ENCODE measurements at places on chromosomes 5 and 9.

- no peak for DNase-seq
Measured at GRCh38 chr9:31535651-31536050, 848.8 kb upstream of the ACO1 start.

GRCh38 chr9:88794100-88794499 lies 197.2 kb upstream of the S1PR3 start:
- DNase-seq, result no peak

DNA sequence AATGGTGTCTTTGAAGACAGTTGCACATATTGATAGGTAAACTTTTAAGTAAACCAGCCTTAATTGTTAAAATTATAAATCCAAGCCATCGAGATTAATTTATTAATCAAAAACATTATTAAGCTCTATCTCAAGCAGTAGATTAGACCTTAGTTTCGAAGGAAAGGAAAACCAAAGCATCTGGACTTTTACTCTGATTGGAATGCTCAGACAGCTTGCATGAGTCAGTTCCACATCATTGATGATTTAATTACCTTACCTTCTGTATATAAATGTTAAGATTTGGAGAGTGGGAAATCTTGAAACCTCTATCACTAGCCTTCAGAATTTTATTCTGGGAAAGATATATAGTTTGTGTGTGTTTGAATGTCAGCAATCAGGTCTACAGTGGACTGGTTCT lies 23.9 kb downstream of the DCP2 start:
- DNase-seq, result no peak

GRCh38 chr9:29844251-29844650 lies 2271.0 kb upstream of the C9orf72 start:
- DNase-seq, result no peak

DNA sequence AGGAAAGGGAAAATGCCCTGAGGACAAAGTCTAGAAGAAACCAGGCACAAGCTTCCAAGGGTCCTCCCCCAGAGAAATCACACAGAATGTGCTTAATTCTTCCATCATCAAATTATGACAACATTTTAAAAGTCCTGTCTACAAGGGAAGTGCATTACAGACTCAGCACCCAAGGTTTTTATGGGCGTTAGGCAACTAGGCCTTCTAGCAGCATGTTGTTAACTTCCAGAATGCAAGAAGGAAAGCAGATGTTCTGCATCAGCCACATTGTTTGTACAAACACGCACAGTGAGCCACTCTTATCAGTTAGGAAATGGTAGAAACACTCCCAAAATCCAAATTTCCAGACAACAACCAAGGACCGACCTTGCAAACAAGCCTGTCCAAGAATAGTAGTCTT lies 26.5 kb downstream of the SMC5 start:
- no peak for DNase-seq

DNA sequence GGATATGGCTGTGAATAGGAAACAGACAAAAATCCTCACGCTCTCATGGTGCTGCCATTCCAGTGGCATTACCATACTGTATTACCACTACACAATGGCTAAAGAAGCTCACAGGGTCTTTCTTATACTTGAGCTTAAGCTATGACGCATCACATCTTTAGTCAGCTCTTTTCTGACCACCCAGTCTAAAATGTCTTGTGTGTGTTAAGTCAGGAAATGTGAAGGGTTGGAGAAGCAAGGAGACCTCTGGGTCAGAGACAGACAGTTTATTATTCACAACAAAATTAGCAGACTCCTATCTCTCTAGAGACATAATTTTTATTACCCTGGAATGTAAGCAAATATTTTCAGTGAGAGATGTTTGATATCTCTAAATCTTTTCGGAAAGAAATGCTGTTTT lies 1583.2 kb upstream of the WWC1 start:
- no peak for DNase-seq

- DNase-seq, result no peak
Measured at GRCh38 chr9:89750117-89750791, 145.4 kb downstream of the GADD45G start.

- peak; percentile 41 for DNase-seq
Measured at GRCh38 chr9:105425816-105426433, 21.9 kb upstream of the FSD1L start.

- DNase-seq, result no peak
Measured at GRCh38 chr5:109006129-109006528, 258.4 kb downstream of the FER start.

GRCh38 chr5:121497176-121497575 lies 354.5 kb upstream of the FTMT start:
- DNase-seq, result no peak

- DNase-seq, result no peak
Measured at GRCh38 chr9:113416149-113416721, 5.7 kb downstream of the C9orf43 start.

DNA sequence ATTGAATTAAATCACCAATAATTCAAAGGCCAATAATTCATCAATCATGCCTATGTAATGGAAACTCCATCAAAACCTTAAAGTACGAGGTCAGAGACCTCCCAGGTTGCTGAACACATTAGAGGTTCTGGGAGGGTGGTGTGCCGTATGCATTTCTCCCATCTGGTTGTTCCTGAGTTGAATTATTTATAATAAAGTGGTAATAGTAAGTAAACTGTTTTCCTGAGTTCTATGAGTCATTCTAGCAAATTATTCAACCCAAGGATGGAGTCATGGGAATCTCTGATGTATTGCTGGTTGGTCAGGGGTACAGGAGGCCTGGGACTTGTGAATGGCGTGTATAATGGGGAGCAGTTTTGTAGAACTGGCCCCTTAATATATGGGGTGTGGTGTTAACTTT lies 191.7 kb downstream of the CARTPT start:
- DNase-seq, result no peak

DNA sequence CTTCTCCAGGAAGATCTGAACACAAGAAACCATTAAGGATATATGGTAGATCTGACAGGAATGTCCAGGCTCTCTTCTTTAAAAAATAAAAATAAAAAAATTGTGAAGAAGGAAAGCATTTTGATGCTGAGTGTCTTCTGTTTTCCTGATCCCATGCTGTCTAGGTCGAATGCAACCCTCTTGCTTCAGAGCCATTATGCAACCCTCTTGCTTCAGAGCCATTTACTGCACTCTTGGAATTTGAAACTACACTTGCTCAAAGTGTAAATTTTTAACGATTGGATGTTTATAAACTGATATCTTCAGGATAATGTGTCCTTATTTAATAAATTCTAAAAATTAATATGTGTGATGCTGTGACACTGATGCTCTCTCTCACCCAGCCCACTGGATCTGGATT lies 505.1 kb downstream of the DNAH5 start:
- DNase-seq, result no peak

GRCh38 chr9:112558978-112559377 lies 72.4 kb downstream of the KIAA1958 start:
- DNase-seq, result no peak

GRCh38 chr5:172945151-172945550 lies 14.1 kb upstream of the RPL26L1 start:
- DNase-seq, result no peak

GRCh38 chr9:124741662-124742061 lies 29.4 kb downstream of the NR6A1 start:
- no peak for DNase-seq

- DNase-seq, result no peak
Measured at GRCh38 chr5:57863661-57864060, 381.1 kb upstream of the ACTBL2 start.

GRCh38 chr5:172104021-172104420 lies 84.0 kb downstream of the STK10 start:
- DNase-seq, result peak; percentile 45

DNA sequence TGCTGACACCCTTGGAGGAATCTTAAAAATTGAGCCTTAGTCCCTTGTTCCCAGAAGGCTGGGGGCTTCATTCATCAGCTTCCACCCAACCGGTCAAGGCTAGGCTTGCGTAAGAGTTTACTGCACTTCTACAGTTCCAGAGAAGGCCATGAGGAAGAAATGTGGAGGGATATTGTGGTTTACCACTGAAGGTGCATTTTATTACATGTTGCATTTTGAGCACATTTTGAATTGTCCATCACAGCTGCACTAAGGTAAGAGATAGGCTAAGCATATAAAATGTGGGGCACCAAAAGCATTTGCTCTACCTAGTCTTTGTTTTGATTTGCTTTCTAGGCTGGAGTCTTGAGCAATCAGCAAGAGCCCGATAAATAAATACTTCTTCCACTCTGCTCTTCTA lies 167.1 kb upstream of the PAPPA start:
- no peak for DNase-seq

- DNase-seq, result no peak
Measured at GRCh38 chr9:90107726-90108655, 503.2 kb downstream of the GADD45G start.

DNA sequence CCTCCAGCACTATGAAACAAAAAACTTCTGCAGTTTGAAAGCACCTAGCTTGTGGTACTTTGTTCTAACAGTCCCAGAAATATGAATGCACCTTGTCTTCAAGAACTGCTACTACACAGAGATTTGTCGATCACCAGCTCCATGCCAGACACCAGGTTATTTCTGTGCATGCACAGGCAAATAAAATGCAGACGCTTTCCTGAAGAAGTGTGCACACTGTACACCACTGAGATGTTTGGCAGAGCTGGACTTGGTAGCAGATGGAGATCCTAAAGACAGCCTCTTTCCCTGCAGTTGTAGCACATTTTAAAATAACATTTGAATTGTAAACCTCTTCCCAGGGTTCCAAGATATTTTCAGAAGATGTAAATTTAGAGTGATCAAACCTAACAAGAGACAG lies 730.0 kb downstream of the MTRR start:
- DNase-seq, result no peak
